ENCODE measurements at places on chromosomes 7 and 10. TPM values are rescaled to one million over a fixed set of nuclear protein-coding genes. Genes with fewer than 3 reads are reported as not detected.

ANXA8L1 gene
- not detected for total RNA-seq

GARS1 gene
- 155 TPM for total RNA-seq

FAM149B1 gene
- total RNA-seq, result 31.6 TPM

SLC12A9 gene
- total RNA-seq, result 15.7 TPM

PCLO gene
- 0.19 TPM for total RNA-seq

HTR7 gene
- total RNA-seq, result 8.2 TPM

LRIT1 gene
- not detected for total RNA-seq

ZNF239 gene
- total RNA-seq, result 12.1 TPM

NODAL gene
- not detected for total RNA-seq

RRP12 gene
- total RNA-seq, result 14.7 TPM

SH2B2 gene
- 1.2 TPM for total RNA-seq

SFRP4 gene
- 12.3 TPM for total RNA-seq

PTN gene
- 8.2 TPM for total RNA-seq

SNX8 gene
- 11.3 TPM for total RNA-seq

MINDY3 gene
- total RNA-seq, result 39.1 TPM

SCART1 gene
- 1.1 TPM for total RNA-seq

LEP gene
- total RNA-seq, result not detected

EPHB6 gene
- 11.5 TPM for total RNA-seq

SFTPA2 gene
- not detected for total RNA-seq

GOLGA7B gene
- not detected for total RNA-seq

BBS9 gene
- total RNA-seq, result 30.4 TPM

UBN2 gene
- 2.7 TPM for total RNA-seq

LRRC18 gene
- not detected for total RNA-seq

NUTM2D gene
- 0.28 TPM for total RNA-seq

LRRTM3 gene
- total RNA-seq, result under 0.01 TPM

CCAR1 gene
- total RNA-seq, result 33.4 TPM

UTF1 gene
- total RNA-seq, result not detected

CYP17A1 gene
- not detected for total RNA-seq

ZCCHC24 gene
- 15.0 TPM for total RNA-seq

FAM25G gene
- not detected for total RNA-seq

CLRN3 gene
- total RNA-seq, result not detected

THSD7A gene
- total RNA-seq, result 0.58 TPM
